ENCODE measurements at places on chromosomes 12 and 14. TPM values are rescaled to one million over a fixed set of nuclear protein-coding genes. Genes with fewer than 3 reads are reported as not detected.

The TAS2R30 gene
- 3.1 TPM for total RNA-seq

The LHX5 gene
- not detected for total RNA-seq

The MBIP gene
- 24.5 TPM for total RNA-seq

The SPIC gene
- total RNA-seq = not detected

The VIPAS39 gene
- total RNA-seq = 19.6 TPM

The MUCL1 gene
- total RNA-seq = not detected

The PPP4R3A gene
- total RNA-seq = 138 TPM

The WNT5B gene
- total RNA-seq = not detected

The ARMH4 gene
- total RNA-seq = not detected

The DBX2 gene
- total RNA-seq = not detected

The ENDOU gene
- total RNA-seq = not detected

The SIX1 gene
- total RNA-seq = not detected

The EXOC3L4 gene
- not detected for total RNA-seq

The RPL10L gene
- not detected for total RNA-seq

The TAS2R8 gene
- not detected for total RNA-seq

The KLRB1 gene
- total RNA-seq = 17.1 TPM

The AMN gene
- total RNA-seq = 2.5 TPM

The ORAI1 gene
- 54.2 TPM for total RNA-seq

The SLC5A8 gene
- total RNA-seq = not detected

The ST8SIA1 gene
- total RNA-seq = 13.8 TPM

The LPAR5 gene
- 20.9 TPM for total RNA-seq

The ELK3 gene
- total RNA-seq = 19.1 TPM

The RNFT2 gene
- total RNA-seq = 10.8 TPM

The RNASE3 gene
- not detected for total RNA-seq

The GALNT9 gene
- total RNA-seq = not detected

The SERPINA1 gene
- not detected for total RNA-seq

The PPP2R5E gene
- total RNA-seq = 48.4 TPM

The TMEM30B gene
- total RNA-seq = 1.6 TPM

The KRT77 gene
- not detected for total RNA-seq

The LACRT gene
- total RNA-seq = not detected

The ATG2B gene
- 15.9 TPM for total RNA-seq

The PYGL gene
- 0.72 TPM for total RNA-seq

The OVCH1 gene
- total RNA-seq = not detected

The USP44 gene
- 28.8 TPM for total RNA-seq

The NRL gene
- total RNA-seq = 3.4 TPM

The HOXC10 gene
- not detected for total RNA-seq

The GLI1 gene
- total RNA-seq = 0.86 TPM

The RAPGEF3 gene
- 0.94 TPM for total RNA-seq

The KCNC2 gene
- not detected for total RNA-seq

The TDRD9 gene
- 0.62 TPM for total RNA-seq

The RNF212B gene
- not detected for total RNA-seq
